ENCODE measurements at places on chromosomes 3 and 15.

- no peak for DNase-seq
Measured at GRCh38 chr3:138877226-138877625, 42.5 kb upstream of the PIK3CB start.

- no peak for DNase-seq
Measured at GRCh38 chr3:17686613-17687012, 55.8 kb downstream of the TBC1D5 start.

DNA sequence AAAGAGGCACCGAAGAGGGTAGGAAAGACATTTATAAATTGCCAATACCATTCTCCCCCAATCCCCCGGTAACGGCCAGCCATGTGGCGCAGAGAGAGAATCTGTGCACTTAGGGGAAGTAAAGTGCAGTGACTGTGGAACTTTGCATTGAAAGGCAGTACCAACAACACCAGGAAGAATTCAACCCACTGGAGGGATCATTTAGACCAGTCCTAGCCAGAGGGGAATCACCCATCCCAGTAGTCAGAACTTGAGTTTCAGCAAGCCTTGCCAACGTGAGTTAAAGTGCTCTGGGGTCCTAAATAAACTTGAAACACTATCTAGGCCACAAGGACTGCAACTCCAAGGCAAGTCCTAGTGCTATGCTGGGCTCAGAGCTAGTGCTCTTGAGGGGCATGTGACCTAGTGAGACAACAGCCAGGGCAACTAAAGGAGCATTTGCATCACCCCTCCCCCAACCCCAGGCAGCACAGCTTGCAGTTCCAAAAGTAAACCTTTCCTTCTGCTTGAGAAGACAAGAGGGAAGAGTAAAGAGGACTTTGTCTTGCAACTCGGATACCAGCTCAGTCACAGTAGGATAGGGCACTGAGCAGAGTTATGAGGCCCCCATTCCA lies 15.0 kb downstream of the CEP70 start:
- DNase-seq = no peak

- DNase-seq = no peak
Measured at GRCh38 chr3:177211503-177212277, 14.4 kb upstream of the TBL1XR1 start.

- DNase-seq = peak; percentile 0
Measured at GRCh38 chr3:142445816-142446254, 2.0 kb downstream of the XRN1 start.

DNA sequence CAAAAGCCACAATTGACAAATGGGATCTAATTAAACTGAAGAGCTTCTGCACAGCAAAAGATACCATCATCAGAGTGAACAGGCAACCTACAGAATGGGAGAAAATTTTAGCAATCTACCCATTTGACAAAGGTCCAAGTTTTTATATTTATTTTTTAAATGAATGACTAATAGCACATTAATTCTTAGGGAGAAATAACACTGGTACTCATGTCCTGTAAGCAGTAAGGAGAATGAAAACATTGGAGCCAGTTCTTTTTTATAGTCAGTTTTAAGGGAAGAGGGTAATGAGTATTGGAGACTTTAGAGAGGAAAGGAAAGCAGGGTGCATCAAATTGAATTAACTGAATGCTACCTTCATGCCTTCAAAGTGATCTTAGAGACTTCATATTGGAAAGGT lies 404.7 kb upstream of the TGFBR2 start:
- DNase-seq = no peak

GRCh38 chr3:129558081-129558771 lies 15.3 kb downstream of the H1-8 start:
- no peak for DNase-seq

- DNase-seq = no peak
Measured at GRCh38 chr15:57516327-57517029, 75.2 kb upstream of the MYZAP start.

All from stimulated activated naive CD4-positive, alpha-beta T cell treated with Interleukin-2 at 50 U/mL for 16 hours (primary cell).